H4 (cell line): ENCODE measurements at places on chromosomes 5 and 9. TPM values are rescaled to one million over a fixed set of nuclear protein-coding genes. Genes with fewer than 3 reads are reported as not detected.
A peak's percentile ranks its signal among the peaks of the same experiment; 100 is the strongest.

GRCh38 chr9:84323858-84324257 lies 16.7 kb downstream of the SLC28A3 start:
- DNase-seq: no peak

DNA sequence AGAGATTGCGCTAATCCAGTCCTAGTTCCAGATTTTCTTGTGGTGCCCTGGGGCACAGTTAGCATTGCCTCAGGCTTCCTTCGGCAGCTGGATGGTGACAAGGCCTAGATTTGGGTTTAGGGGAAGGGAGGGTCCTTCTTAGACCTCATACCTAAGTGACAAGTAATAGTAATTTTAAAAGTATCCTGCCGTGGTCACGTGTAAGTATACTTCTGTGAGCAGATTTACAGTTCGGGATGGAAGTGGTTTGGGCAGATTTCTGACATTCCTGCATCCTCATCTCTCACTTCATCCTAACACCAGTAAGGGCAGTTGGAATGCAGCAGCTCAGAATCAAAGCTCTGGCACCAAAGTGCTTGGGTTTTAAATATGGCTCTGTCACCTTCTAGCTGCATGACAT lies 71.6 kb downstream of the LRRC70 start:
- no peak for DNase-seq

The OSMR gene
- total RNA-seq: 61.1 and 92.0 TPM in 2 replicates

DNA sequence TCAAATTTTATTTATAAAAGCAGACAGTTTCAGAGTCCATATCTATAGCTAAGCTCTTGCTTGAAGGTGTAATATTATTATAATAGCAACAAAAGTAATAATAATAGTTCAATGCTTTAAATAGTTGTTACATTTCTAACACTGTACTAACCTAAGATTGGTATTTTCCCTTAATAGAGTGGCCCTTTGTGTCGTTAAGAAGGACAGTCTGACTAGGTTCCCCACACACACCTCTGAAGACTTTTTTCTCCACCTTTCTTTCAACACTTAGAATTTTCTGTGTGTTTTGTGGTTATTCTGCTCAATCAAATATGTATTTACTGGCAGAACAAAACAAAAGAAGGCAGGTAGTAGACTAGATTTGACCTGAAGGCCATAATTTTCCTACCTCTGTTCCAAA lies 223.2 kb upstream of the ACO1 start:
- no peak for DNase-seq

The FREM1 gene
- 0.06 and 0.19 TPM in 2 replicates for total RNA-seq

GRCh38 chr5:122175091-122175490 lies 45.7 kb downstream of the ZNF474 start:
- no peak for DNase-seq

GRCh38 chr5:51829230-51829629 lies 446.0 kb downstream of the ISL1 start:
- DNase-seq: no peak

GRCh38 chr5:39759701-39760100 lies 334.9 kb upstream of the DAB2 start:
- DNase-seq: no peak

DNA sequence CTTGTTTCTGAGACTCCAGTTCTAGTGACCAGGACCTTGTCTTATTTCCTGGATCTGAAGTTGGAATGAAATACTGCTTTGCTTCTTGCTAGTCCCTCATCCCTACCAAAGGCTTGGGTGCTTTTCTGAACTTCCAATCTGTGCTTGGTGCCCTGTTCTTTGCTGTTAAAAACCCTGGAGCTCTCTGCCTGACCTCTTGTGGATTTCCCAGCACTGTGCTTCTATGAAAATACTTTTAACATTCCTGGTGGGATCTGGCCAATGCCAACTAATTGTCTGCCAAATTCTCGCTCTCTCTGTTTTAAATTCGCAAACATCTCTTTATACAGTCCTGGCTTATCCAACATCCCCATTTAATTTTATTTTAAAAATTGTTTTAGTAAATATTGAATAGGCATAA lies 26.7 kb upstream of the CSNK1G3 start:
- no peak for DNase-seq

DNA sequence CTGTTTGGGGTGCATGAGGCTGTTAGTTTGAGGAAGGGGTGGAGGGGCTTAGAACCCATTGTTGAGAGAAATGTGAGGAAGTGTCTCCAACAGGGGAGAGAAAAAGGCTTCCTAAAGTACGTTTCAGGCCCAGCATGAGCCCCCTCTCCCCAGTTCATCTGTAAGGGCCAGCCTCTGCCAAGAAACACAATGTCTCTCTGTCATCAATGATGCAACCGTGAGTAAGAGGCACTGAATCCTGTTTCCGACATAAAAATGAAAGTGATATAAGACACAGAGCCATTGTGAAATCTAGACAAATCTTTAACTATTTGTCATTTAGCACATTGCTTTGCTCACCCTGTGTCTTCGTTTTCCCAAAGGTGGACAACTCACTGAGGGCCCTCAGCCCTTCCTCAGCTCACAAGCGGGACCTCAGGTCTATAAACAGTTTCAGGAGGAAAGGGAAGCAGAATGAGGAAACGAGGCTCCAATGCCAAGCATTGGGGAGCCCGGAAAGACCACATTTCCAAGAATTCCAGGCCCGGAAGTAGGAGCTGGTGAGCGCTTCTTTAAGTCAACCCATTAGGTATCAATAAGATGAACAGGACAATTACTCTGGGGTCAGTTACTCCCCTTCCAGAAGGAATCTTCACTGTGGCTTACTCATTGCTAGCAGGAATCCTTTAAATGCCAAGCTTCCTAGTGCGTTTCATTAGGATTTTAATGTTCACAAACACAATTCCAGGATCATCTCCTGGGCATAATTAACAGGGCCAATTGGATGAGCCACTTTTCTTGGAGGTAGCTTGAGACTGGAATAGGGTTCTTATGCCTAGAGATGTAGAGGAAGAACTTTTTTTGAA lies 59.0 kb upstream of the KLF4 start:
- DNase-seq: peak; percentile 80

DNA sequence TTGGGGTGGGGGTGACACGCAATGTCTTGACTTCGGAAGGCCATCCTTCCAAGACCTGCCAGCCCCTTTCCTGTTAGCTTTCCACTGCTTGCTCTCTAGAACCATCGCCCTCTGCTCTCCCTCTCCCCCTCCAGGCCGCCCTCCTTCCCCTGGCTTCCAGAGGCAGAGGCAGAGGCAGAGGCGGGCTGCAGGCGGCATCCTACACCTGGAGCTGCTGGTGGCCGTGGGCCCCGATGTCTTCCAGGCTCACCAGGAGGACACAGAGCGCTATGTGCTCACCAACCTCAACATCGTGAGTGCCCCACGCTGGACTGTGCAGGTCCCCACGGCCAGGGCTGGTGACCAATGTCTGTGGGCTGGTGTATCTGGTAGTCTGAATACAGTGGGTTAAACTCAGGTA lies 2.0 kb downstream of the ADAMTS13 start:
- DNase-seq: no peak

The TNC gene
- 45.0 and 45.9 TPM in 2 replicates for total RNA-seq

DNA sequence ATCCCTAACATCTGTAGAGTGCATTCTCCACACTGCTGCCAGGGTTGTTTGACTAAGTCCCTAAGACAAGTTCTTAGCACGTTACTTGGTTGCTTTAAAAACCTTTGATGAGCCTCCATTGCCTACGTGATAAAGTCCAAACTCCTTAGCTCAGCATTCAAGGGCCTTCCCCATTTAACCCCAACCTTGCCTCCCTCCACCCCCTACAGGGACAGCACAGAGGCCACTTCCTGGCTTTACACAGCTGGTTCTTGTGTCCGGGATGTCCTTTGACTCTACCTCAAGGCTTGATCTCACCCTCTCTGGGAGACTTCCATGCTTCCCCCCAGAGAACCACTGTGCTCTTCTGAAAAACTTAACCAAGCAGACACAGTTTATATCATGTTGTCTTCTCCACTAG lies 29.4 kb downstream of the FAM240B start:
- no peak for DNase-seq

The LEAP2 gene
- 0.08 and 0.25 TPM in 2 replicates for total RNA-seq

DNA sequence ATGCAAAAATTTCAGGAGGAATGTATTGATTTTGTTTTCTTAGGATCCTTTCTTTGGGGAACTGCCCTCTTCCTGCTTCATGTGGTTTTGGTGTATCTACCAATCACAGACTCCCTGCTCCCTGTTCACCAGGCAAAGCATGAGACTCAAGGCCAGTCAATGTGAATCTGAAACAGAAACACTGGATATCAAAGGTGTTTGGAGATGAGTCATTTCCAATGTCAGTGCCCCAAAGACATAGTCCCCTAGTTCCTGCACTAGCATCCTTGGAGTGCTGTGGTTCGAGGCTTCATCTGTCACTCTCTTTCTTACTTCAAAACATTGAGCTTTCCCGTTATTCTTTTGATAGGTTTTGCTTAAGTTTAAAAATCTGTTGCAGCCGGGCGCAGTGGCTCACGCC lies 8.1 kb downstream of the PPP3R2 start:
- no peak for DNase-seq

- no peak for DNase-seq
Measured at GRCh38 chr5:171505473-171506043, 86.1 kb downstream of the FGF18 start.

GRCh38 chr9:98365227-98365669 lies 109.8 kb upstream of the TBC1D2 start:
- no peak for DNase-seq

GRCh38 chr9:72137697-72138365 lies 11.4 kb upstream of the GDA start:
- DNase-seq: no peak

GRCh38 chr5:77437194-77437593 lies 54.9 kb downstream of the WDR41 start:
- DNase-seq: no peak

DNA sequence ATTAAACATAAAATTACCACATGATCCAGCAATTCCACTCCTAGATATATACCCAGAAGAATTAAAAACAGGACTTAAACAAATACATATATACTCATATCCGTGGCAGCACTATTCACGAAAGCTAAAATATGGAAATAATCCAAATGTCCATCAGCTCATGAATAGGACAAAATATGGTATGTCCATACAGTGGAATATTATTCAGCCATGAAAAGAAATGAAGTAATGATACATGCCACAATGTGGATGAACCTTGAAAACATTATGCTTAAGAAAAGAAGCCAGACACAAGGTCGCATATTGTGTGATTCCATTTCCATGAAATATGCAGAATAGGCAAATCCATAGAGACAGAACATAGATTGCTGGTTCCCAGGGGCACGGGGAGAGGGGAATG lies 24.8 kb upstream of the AFAP1L1 start:
- DNase-seq: no peak

The TPRN gene
- 1.2 and 3.4 TPM in 2 replicates for total RNA-seq

The C9orf50 gene
- not detected in 2 replicates for total RNA-seq

DNA sequence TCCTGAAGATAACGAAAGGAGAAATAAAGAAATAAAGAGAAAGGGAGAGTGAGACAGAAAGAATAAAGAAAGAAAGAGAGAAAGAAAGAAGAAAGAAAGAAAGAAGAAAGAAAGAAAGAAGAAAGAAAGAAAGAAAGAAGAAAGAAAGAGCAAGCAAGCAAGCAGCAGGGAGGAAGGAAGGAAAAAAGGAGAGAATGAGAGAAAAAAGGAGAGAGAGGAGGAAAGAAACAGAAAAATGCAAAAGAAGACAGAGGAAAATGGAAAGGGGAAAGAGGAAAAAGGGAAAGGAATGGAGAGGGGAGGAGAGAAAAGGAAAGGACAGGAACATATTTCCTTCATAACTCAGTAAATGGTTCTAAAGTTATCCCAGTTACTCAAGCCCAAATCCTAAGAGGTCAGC lies 978.8 kb upstream of the CDH9 start:
- DNase-seq: no peak

GRCh38 chr9:34580358-34580757 lies 9.2 kb downstream of the CNTFR start:
- no peak for DNase-seq

- no peak for DNase-seq
Measured at GRCh38 chr9:114685951-114686350, 4.0 kb upstream of the TEX48 start.

DNA sequence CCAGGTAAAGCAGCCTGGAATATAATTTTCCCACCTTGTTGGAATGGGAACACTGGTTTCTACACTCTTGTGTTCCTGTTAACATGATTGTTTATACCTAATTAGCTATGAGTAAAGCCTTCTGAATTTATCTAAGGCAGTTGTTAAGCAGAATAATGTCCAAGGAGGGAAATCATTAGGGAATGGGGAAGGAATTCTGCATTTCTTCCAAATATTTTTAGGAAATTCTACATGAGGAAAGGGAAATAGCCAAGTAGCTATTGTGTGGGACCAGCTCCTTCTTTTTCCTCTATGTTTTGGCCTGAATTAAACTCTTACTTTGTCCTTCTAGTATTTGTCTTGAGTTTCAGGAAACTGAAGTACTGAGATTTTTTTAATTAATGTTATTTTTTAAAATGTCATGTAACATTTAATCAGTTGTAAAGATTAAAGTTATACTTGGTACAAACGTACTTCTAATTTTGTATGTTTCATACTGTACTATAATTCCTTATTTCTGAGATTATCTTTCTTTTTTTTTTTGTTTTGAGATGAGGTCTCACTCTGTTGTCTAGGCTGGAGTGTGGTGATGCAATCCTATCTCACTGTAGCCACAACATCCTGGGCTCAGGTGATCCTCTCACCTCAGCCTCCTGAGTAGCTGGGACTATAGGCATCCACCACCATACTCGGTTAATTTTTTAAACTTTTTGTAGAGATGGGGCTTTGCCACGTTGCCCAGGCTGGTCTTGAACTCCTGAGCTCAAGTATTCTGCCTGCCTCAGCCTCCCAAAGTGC lies 28.5 kb downstream of the ANKDD1B start:
- no peak for DNase-seq

- no peak for DNase-seq
Measured at GRCh38 chr5:607541-608428, 4.4 kb upstream of the CEP72 start.

DNA sequence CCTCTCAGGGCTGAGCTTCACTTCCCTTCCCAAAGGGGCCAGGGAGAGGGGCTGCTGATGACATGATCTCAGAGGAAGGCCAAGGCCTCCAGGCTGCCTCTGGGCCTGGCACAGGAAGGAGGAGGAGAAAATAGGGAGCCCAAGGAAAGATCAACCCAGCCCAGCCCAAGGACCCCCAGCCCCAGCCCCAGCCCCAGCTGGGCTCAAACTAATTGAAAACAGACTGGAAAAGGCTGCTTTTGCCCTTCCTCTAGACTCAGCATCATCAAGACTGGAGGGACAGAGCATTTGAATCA lies 18.3 kb upstream of the KCNIP1 start:
- DNase-seq: no peak

DNA sequence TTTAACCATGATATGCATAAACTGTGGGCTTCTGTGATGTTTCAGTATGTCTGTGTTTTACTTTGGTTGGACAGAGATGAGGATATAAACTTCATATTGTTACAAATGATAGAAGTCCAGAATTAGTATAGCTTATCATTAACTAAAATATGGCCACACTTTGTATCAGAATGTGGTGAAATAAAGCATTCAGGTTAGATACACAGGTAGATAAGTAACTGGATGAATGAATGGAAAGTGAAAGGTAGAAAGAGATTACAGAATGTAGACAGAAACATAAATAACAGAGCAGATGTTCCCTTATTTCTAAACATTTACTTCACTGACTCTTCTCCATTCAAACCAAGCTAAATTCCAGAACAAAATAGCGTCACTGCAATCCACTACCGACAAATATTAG lies 1033.8 kb downstream of the CDH18 start:
- no peak for DNase-seq

The TMEM171 gene
- total RNA-seq: 10.4 and 10.7 TPM in 2 replicates

The LRRC19 gene
- total RNA-seq: not detected in 2 replicates

The TEX48 gene
- total RNA-seq: not detected in 2 replicates

GRCh38 chr9:12274577-12274976 lies 418.6 kb upstream of the TYRP1 start:
- no peak for DNase-seq

The C6 gene
- not detected in 2 replicates for total RNA-seq
